ENCODE measurements at places on chromosomes 4 and X.

DNA sequence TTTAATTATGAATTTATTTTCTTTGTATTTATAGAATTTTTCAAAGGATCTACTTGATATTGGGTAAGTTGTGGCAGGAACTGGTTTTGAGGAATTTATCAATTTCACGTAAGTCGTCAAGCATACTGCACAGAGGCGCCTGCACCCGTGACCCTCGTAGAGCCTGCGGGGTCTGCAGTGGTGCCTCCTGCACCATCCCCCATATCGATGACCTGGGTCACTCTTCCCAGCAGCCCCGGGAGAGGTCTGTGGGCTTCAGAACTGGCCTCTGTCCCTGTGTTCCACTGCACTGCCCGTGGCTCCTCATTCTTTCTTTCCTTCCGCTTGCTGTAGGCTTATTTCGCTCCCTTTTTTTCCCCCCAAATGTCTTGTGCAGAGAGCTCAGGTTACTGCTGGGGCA is 31.5 kb upstream of the CPLX1 start:
- no peak for DNase-seq

DNA sequence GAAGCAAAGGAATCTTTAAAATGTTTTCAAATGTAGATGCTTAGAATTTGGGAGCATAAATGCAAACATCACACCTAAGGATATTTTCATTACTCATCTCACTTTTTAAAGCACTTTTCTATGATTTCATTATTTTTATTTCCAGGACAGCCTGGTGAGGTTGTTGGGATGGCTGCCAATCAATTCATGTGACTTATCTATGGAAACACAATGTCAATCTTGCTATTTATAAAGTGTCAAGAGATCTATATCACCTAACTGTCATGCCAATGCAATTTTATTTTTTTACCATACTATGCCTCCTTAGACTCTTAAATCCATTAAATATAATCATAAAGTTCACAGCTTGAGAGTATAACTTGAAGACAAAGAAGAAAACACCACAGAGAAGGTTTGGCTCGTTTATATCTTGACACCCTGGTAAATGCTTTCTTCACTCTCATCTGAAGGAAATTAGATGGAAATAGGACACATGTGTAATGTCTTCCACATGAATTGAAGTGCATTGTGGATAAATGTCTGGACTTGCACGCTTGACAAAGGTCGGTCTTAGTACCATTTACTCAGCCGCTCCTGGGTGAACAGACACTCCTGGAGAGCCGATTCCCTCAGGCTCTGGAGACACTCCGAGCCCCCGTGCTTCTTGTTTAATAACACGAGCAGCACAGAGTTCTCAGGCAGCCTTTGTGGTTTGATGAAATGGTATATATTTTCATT is 425.7 kb upstream of the FAT1 start:
- no peak for DNase-seq

- DNase-seq, result no peak
Observed at GRCh38 chr4:11765849-11766453, 337.3 kb upstream of the HS3ST1 start.

DNA sequence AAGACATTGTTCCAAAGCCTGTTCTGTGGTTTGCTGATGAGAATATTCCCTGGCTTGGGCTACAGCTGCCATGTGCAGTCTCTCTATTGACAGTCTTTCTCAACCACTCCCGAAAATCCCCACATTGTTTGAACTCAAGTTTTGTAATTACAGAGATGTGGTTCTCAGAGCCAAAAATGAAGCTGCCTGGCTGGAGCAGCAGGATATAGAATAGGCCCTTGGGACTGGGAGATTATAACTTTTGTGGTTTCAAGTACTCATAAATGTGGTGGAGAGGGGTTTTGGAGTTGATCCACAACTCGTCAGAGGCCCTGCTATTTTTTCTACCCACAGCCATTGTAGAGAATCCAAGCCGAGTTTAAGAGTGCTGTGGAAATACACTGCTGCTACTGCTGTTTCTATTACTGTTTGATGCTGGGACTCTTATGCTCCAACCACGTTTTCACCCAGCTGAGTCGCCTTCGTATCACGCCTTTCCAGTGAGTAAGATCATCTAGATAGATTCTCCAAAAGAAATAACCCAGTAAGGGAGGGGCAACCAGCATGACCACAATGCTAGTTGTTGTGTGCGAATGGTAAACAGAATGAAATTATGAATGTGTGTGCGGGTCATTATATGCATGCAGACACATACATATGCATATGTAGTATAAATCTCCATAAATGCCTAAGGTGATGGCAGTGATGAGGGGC is 57.1 kb upstream of the ATXN3L start:
- DNase-seq, result no peak

GRCh38 chr4:152771741-152772533 is 7.6 kb downstream of the TIGD4 start:
- no peak for DNase-seq

DNA sequence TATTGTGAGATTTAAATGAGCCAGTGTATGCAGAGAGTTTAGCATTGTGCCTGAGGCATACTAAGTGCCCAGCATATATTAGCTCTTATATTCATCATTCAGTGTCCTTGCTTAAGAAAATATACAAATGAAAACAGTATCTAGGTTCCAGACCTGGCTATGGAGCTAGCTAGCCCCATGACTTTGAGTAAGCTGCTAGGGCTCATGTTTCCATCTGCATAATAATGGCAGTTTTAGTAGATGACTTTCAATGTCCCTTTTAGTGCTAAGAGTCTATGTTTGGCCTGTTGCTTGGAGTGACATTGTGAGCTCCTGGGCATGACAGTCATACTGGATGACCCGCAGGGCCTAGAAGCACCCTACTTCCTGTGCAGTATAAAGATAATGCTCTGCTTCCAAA is 435.3 kb downstream of the ZIC3 start:
- no peak for DNase-seq

DNA sequence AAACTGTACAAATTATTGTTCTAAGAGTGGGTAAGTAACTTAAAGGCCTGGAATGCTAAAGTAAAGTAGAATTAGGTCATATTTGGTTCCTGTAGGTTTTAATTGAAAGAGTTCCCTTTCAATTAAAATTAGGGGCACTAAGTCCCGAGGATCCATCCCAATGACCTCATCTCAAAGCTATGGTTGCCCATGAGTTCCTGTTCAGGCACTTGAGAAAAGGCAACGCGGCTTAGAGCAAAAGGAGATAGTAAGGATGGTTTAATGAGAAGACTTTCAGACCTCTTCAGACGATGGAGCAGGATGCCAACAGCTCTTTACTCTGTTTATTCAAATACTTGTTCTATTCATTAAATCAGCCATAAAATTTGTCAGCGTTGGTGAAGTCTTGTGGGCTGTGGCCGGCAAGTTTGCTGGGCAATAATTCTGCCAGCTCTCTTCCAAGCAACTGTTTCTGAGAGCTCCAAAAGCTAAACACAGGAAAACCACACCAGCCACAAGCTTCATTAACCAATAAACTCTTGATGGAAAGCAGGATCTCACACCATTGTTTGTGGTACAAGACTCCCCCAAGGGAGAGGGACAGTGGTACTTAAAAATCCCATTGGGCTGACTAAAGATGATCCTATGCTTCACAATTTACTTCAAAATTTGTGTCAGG is 167.4 kb downstream of the COL4A6 start:
- no peak for DNase-seq

GRCh38 chrX:124217304-124218251 is 114.9 kb upstream of the TEX13D start:
- no peak for DNase-seq

- DNase-seq, result no peak
Observed at GRCh38 chr4:87669373-87669772, 19.3 kb downstream of the DMP1 start.

- no peak for DNase-seq
Observed at GRCh38 chr4:26145212-26145611, 175.6 kb upstream of the RBPJ start.

GRCh38 chr4:112416464-112416863 is 99.5 kb downstream of the NEUROG2 start:
- DNase-seq, result no peak

DNA sequence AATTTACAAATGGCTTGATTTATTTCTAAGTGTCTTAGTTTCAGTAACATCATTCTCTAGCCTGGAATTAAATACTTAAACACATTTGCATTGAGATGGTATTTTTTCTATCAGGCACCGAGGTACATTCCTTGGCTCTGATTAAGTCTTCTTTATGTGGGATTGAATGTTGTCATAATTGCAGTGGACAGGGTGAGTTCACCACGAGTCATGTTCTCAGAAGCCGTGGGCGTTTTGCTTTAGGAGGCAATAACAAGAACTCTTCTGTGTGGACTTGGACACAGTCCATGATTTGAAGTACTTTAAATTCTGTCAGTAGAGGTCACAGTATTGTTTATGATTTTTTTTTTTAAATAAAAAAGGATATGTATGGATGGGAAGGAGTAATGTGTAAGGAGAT is 57.1 kb upstream of the EFHC2 start:
- no peak for DNase-seq

- DNase-seq, result no peak
Observed at GRCh38 chr4:138298431-138298830, 56.3 kb upstream of the SLC7A11 start.

DNA sequence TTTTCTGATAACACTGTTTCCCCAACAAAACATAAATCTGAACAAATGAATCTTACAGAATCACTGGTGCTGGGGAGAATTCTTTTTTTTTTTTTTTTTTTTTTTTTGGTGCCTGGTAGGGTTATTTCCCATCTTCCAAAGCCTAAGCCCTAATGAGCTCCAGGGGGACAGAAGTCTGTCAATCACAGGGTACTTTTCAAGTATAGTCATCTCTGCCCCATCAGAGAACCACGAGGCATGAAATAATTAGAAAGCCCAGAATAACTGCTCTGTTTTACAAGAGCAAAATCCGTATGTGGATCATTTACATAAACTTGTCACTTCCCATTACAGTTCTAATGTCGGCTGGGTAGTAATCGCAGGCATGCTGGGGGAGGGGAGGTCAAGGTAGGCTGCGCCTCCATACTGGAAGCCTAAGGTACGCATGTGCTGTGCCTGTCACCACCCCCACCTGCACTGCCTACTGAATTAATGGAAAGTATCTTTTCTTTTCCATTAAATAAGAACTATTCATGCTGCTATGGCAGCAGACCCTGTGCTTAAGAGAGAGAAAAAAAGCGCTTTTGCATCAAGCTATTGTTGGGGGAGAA is 164.7 kb upstream of the LEF1 start:
- DNase-seq, result no peak

- no peak for DNase-seq
Observed at GRCh38 chr4:156545003-156545785, 426.4 kb downstream of the PDGFC start.

DNA sequence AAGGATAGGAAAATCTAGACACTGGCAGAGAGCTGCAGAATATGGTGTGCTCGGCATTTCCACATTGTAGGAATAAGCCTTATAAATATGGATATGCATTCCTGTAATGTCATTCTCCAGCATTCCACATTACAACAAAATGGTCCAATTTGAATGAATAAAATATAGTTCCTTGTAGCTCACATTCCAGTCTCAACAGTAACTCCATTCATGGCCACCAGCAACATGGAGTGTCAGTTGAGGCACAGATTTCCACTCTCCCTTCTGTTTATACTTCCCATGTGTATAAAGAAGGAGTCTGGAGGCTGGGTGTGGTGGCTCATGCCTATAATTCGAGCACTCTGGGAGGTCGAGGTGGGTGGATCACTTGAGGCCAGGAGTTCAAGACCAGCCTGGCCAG is 84.5 kb downstream of the AASDH start:
- DNase-seq, result no peak

DNA sequence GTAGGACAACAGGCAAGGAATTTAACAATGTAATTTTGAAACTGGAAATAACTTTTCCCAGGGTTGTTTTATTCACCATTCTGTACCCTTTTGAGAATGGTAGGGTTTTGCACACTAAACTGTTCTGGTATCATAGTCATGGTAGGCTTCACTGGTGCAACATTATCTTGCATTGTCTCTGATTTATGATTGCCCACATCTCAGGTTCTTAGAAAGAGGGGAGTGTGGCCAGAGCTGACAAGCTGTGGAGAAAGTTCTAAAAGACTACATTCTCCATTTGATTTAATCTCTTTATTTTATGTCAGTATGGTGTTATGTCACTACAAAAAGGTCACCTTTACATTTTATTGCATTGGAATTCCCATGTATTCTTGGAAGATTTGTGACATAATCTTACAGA is 447.3 kb downstream of the GRIA2 start:
- DNase-seq, result no peak

DNA sequence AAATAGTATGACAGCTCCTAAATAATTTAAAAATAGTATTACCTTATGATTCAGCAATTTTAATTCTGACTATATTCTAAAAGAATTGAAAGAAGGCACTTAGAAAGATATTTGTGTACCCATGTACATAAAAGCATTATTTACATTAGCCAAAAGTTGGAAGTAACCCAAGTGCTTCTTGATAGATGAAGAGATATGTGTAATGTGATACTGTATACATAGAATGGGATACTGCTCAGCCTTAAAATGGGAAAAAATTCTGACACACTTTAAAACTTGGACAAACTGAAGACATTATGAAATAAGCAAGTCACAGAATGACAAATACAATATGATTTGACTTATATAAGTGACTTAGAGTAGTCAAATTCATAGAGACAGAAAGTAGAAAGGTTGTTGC is 112.2 kb downstream of the IDS start:
- no peak for DNase-seq

DNA sequence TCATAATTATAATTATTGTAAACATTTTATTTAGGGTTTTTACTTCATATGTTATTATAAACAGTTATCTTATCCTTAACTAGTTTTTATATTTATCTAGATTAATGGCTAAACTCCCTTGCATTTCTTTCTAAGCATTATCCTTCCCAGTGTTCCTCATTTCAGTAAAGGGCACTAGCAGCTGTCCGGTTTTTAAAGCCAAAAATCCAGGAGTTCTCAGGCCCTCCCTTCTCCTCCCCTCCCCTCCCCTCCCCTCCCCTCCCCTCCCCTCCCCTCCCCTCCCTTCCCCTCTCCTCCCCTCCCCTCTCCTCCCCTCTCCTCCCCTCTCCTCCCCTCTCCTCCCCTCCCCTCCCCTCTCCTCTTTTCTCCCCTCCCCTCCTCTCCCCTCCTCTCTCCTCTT is 58.9 kb downstream of the FBXO8 start:
- no peak for DNase-seq

DNA sequence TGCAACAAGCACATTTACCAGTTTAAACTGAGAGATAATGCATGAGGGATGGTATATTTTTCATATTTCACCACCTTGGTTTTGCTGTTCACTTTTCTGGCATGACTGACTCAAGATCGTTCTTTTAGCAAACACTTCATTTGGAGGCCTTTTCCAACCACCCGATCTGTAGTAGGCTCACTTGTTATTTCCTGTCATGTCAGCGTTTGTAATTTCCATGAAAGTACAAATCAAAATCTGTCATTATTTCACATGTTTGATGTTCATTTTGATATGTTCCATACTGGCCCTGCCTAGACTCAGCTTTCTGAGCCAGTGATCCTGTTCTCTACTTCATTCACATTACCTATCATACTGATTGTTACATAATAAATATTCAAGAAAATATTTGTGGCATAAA is 1888.3 kb upstream of the PCDH7 start:
- no peak for DNase-seq

DNA sequence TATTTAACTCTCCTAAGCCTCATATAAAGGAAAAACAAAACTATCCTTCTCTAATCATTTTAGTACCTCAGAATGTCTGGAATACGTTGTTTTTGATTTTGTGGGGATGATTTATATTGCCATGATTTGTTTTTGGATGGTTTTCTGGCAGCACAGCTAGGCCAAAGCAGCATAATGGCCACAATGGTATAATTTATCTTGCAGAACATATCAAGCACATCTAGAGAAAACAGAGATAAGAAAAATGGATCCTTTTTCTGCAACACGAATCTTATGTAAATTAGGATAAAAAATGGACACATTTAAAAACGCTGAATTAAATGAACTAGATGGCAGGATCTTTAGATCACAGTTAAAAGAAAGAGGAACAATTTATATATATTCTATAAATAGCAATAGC is 269.9 kb upstream of the FAT4 start:
- no peak for DNase-seq
